Common myeloid progenitor, CD34-positive (primary cell): ENCODE measurements at places on chromosomes 4 and X.
A peak's percentile ranks its signal among the peaks of the same experiment; 100 is the strongest.

- peak; percentile 60 for DNase-seq
These were observed 98.2 kb downstream of the FRYL start for GRCh38 chr4:48681856-48682255.

- DNase-seq = no peak
These were observed 52.0 kb downstream of the DTHD1 start for GRCh38 chr4:36333303-36333877.

DNA sequence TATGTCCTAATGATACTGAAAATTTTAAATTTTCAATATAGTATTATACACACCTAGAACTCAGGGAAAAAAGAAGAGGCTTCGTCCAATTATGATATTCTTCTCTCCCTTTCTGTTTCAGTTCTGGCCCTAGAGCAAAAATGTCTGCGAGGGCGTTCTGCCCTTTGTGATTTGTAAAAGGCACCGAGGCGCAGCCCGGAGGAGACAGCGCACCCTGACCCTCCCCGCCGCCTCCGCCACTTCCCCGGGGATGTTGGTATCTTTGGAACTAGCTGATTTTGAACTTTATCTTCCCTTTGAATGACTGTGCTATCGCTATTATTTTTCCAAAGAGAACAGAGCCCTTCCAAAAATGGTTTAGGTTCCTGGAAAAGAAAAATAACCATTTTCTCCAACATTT, 173.2 kb upstream of the FAM9B start:
- DNase-seq = no peak

DNA sequence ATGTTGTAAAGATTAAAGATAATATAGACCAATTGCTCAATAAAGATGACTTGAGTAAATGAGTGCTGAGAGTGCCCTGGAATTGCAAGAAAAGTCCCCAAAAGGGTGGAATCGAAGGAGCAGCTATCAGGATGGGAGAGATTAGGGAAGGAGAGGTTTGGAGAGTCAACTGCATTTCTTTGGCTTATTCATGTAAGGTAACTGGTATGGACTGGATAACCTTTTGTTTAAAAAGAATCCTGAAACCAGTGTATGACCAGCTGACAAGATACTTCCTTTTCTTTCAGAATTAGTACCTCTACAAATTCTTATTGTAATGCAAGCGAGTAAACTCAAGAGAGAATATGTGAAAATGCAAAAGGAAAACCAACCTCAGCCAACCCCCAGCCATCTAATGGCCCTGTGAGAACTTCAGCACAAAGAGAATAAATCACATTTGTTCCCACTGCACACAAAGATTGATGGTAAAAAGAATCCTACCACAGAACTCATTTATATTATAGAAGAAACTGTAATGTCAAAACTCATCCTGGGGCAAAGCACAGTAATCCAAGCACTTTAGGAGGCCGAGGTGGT, 24.5 kb upstream of the SPP1 start:
- no peak for DNase-seq

- DNase-seq = no peak
These were observed 343.1 kb upstream of the MAOA start for GRCh38 chrX:43313035-43313434.

- DNase-seq = peak; percentile 76
These were observed 1.1 kb downstream of the GAB1 start for GRCh38 chr4:143337600-143338287.

- DNase-seq = no peak
These were observed 33.5 kb downstream of the CTBP1 start for GRCh38 chr4:1215141-1216075.

DNA sequence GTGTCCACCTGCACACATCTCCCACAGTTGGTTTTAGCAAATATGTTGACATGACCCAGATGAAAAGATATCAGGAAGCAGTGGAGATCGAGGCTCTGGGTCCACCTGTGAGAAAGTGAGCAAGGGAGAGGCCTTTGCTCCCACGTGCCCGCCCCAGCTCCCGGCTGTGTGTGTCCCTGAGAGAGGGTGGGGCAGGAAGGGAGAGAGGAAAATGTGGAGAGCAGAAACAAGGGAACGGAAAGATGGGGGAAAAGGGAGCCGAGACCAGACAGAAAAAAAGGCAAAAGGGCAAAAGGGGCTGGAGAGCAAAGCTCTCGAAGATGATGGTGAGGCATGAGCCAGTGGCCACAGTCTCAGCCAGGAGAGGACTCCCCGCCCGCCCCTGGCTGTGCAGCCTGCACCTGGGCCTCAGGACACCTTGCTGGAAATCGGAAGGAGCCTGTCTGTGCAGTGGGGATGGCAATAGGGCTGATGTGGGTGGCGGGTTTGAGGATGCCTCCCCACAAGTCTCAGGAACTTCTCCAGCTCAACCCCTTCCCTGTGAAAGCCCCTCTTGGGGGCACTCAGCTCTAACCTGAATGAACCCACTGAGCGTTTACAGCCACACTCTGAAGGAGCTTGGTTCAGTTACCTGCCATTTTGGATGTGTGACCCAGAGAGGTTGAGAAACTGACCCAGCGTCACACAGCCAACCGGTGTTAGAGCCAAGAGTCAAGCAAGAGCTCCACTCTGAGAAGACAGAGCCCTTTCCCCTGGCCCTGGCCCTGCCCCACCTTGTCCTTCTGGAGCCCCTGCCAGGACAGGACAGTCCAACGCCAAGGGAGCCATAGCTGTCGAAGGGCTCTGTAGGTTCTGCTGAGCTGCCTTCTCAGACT, 20.3 kb upstream of the MSX1 start:
- no peak for DNase-seq

DNA sequence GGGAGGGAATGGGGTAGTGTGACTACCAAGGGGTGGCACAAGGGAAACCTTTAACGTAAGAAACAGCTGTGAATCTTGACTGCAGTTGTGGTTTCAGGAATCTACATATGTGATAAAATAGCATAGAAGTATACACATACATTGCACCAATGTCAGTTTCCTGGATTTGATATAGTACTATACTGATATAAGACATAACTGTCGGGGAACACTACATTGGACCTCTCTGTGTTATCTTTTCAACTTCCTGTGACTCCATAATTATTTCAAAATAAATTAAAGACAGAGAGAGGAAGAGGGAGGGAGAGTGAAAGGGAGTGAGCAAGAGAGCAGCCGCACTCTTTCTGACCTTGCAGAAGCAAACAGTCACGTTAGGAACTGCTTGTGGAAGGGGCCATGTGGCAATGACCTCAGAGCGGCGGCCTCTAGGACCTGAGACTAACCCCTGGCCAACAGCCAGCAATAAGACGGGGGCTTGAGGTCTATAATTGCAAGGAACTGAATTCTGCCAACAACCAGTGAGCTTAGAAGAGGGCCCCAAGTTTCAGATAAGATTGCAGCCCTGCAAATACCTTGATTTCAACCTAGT, 47.4 kb downstream of the NALF2 start:
- DNase-seq = no peak

GRCh38 chrX:130654409-130654950, 248.5 kb downstream of the ENOX2 start:
- no peak for DNase-seq

DNA sequence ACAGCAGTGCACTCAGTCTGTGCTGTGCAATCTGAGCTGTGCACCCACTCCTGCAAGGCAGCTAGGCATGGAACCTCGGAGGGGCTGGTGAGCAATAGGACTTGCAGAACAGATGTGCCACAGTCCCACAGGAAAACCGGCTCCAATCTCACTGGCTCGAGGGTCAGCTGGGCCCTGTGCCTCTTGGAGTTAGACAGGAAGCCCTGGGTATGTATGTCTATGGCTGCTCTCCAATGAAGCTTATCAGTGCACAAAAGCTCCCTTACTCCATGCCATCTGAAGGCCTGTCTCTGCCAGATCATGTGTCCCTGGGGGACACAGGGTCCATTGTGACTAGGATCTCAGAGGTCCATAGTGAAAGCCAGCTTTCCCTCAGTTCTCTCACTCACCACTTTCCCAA, 335.8 kb downstream of the SH3BGRL start:
- no peak for DNase-seq

DNA sequence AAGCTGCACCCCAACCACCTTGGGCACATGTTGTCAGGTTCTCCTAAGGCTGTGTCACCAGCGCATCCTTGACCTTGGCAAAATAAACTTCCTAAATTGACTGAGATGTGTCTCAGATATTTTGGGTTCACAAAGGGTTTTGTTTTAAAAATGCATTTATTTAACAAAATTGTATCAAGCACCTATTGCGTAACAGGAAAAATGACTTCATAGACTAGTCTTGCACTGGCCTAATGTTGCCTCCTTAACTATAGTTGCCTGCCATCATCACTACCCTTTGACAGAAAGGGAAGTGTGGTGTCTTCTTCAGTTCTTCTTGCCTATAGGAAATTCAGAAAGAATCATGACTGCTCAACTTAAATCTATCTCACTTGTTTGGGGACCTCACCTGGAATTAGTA, 374.2 kb downstream of the SH2D1A start:
- no peak for DNase-seq

GRCh38 chrX:93120805-93121204, 552.6 kb downstream of the NAP1L3 start:
- no peak for DNase-seq

DNA sequence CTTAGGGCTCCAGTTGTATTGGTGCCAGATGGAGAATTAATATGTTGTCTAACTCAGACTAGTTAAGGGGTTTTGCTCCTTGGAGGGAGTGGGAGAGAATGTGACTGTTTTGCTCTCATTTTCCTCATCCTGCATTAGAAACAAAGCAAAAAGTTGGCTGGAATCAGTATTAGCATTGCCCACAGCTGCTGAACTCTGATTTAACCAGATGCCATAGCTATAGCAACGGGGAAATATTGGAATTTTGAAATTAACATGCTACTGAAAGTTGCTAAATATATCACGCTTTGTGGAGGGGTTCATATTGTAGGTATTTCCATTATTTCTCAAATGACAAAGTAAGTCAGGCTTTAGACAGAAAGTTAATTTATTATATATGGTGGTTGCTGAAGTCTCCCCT, 66.7 kb upstream of the EOLA2 start:
- no peak for DNase-seq

DNA sequence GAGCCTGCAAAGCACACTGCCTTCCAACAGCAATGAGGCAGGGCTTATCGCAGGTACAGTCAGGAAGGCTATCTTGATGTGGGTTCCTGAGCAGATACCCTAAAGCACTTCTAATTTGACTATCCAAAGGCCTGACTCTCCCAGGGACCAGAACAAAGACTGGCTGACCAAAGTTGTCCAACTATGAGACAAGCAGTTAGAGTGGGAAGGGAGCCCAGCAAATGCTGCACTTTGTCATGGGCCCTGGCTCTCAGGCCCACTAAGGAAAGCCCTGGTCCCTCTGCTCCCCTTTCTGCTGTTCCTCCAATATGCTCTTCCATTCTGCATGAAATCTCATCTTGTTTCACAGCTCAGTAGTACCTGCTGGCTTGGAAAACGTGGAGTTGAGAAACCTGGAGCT, 391.0 kb downstream of the RAB28 start:
- no peak for DNase-seq

GRCh38 chr4:112923516-112923915, 125.9 kb upstream of the ANK2 start:
- DNase-seq = no peak

GRCh38 chr4:105527081-105527480, 25.3 kb upstream of the ARHGEF38 start:
- DNase-seq = no peak

- no peak for DNase-seq
These were observed 69.4 kb downstream of the KCNIP4 start for GRCh38 chr4:21879187-21879586.

- DNase-seq = no peak
These were observed 183.3 kb upstream of the INTU start for GRCh38 chr4:127449449-127449848.

GRCh38 chr4:107747748-107748486, 27.9 kb upstream of the PAPSS1 start:
- no peak for DNase-seq

DNA sequence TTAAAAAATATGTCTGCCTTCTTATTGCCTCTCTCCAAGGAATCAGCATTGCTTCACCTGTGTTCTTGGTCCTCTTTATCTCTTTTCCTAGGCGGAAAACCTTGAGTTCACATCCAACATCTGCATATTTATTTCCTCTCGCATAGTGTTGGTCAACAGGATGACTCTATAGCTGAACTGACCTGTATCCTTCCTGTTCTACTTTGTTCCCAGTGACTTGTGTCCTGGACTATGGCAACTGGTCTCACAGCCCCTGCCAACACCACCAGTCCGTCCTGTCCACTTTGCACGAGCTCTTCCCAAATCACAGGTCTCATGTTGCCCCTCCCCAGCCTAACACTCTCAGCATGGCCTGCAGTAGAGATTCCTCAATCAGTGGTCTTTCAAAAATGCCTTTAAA, 2.0 kb downstream of the DIPK2B start:
- DNase-seq = no peak

DNA sequence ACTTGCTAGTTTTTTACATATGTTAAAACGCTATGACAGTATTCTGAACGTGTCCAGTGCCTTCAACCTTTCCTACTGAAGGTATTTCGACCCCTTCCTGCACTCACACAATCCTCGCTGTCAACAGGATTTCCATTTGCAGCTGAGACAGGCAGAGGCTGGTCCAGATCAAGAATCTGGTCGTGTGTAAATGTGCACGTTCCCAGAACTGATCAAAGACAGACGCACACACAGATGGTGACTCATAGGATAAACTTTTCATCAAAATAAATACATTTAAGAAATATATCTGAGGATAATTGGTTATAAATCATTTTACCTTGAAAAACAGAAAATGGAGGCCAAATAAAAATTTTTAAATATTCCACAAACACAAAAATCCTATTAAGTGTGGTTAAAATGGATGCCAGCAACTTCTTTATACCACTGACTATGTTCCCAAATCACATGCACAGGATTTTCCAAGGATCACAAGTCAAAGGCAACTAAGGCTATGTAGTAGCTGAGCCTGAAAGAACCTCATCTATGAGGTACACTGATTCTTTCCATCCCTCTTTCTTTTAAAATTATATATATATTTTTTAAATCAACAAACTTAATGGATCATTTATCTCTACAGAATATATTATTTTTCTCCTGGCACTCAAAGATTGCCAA, 85.9 kb downstream of the RNF150 start:
- DNase-seq = no peak

DNA sequence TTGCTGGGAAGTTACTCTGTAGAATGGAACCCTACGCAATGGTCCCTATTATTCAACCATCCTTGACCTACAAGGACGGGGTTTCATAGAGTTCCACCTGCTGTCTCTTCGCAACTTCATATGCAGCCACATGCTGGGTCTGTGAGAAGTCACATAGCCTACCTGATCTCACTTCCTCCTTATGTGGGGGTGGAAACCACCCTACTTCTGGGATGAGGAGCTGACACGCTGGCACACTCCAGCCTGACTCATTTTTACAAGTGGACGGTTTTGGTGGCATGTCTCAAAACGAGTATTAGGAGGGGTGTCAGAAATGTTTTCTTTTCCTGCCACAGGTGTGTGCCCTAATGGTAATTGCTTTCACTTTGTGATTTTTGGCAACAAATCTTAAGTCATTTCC, 36.8 kb upstream of the ARSD start:
- no peak for DNase-seq

GRCh38 chr4:95107635-95108034, 349.9 kb downstream of the BMPR1B start:
- DNase-seq = no peak

- DNase-seq = no peak
These were observed 36.5 kb downstream of the AFF2 start for GRCh38 chrX:148536961-148537360.
